Naive thymus-derived CD8-positive, alpha-beta T cell (primary cell): ENCODE measurements at places on chromosomes 5 and 9. TPM values are rescaled to one million over a fixed set of nuclear protein-coding genes. Genes with fewer than 3 reads are reported as not detected.

DNA sequence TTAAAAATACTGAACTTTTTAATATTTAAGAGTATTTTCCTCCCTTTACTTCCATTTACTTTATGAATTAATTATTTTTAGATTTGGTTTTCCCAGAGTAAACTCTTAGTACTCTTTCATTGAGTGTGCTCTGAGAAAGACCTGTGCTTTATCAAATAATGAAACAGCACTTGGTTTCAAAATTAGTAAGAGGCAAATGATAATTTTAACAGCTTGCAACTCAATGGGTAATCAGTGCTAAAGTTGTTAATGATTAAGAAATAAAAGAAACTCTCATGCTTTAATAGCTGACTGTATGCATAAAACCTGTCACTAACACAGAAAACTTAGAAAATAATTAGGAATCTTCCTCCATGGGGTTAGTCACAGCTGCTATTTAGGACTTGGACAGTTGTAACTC lies 244.4 kb downstream of the RFX3 start:
- no peaks in the 10 kb centered on the region for H3K4me1 ChIP-seq
- no peak overlapping the region for H3K27ac ChIP-seq
- H3K36me3 ChIP-seq, result peaks cover 54% of the 10 kb centered on the region
- H3K4me3 ChIP-seq, result no peak overlapping the region
- H3K27me3 ChIP-seq, result no peaks in the 10 kb centered on the region
- DNase-seq, result no peak

DNA sequence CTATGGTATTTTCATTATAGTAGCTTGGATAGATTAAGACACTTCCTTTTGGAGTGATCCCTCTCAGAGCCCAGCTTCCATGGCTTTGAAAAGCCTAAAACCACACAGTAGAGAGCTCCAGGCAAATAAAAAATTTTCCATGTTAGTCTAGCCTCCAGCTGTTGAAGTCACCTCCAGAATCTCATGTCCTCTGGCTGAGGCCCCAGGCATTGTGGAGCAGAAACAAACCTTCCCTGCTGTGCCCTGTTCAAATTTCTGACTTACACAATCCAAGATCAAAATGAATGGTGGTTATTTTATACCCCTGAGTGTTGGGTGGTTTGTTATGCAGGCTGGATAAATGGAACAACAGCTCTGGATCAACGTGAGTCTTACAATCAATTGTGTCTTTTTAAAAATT lies 203.9 kb downstream of the ICE1 start:
- H3K4me1 ChIP-seq, result no peaks in the 10 kb centered on the region

GRCh38 chr5:141677415-141677814 lies 4.6 kb downstream of the ARAP3 start:
- peaks cover 16% of the 10 kb centered on the region for H3K4me1 ChIP-seq
- H3K4me3 ChIP-seq, result no peak overlapping the region
- H3K27ac ChIP-seq, result no peak overlapping the region

- no peak overlapping the region for H3K4me3 ChIP-seq
- no peaks in the 10 kb centered on the region for H3K27me3 ChIP-seq
- peaks cover 83% of the 10 kb centered on the region for H3K36me3 ChIP-seq
- DNase-seq, result no peak
- H3K4me1 ChIP-seq, result peaks cover under 1% of the 10 kb centered on the region
- H3K27ac ChIP-seq, result no peak overlapping the region
Measured at GRCh38 chr9:5743109-5743508, 89.8 kb downstream of the ERMP1 start.

- H3K27ac ChIP-seq, result peak overlapping the region; percentile 80
- peaks cover 86% of the 10 kb centered on the region for H3K4me1 ChIP-seq
- DNase-seq, result no peak
- peaks cover 5% of the 10 kb centered on the region for H3K36me3 ChIP-seq
Measured at GRCh38 chr5:132446621-132447020, 44.0 kb downstream of the IRF1 start.

Gene RAD50
- 34.2 TPM for total RNA-seq
